GDM1 (cell line): ENCODE measurements at places on chromosomes 3 and 15.

GRCh38 chr3:151024339-151024738 lies 51.8 kb upstream of the CLRN1 start:
- DNase-seq, result no peak

- DNase-seq, result no peak
Observed at GRCh38 chr15:29087521-29088285, 181.9 kb downstream of the NSMCE3 start.

DNA sequence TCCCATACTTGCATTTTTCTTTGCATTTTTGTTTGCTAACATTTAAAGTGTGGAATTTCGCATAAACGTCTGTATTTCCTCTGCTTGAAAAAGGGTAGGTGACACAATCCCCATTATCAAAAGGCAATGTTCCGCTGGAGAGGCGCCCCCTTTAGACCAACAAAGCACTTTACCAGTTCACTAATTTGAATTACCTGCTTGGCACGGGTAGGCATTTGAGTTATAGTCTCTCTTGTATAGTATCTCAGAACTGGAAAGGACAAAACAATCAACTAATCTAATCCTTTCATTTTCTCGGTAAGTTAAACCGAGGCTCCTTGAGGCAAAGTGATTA lies 775 bp upstream of the CCDC39 start:
- DNase-seq, result no peak

- DNase-seq, result no peak
Observed at GRCh38 chr3:64111872-64112271, 88.6 kb upstream of the PSMD6 start.

- DNase-seq, result no peak
Observed at GRCh38 chr3:60289341-60290121, 961.7 kb downstream of the FHIT start.

DNA sequence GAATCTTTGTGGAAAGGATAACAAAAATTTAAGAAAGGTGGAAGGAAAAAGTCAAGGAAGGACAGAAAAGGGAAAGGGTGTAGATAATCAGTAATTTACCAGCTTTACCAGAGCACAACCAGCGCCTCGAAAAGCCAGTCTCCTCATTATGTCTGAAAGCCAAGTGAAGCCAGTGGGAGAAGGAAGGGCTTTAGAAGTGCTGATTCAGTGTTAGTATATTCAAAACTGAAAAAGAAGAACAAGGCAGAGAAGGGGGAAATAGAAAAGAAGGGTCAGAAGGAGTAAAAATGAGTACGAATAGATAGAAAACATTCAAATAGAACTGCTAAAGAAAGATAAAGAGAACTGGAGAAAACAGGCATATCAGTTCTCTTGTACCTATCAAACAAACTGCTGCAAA lies 4.1 kb downstream of the PBRM1 start:
- no peak for DNase-seq

- DNase-seq, result no peak
Observed at GRCh38 chr15:67578020-67578600, 35.6 kb downstream of the MAP2K5 start.

GRCh38 chr3:70550723-70551319 lies 238.4 kb upstream of the MDFIC2 start:
- peak; percentile 50 for DNase-seq

DNA sequence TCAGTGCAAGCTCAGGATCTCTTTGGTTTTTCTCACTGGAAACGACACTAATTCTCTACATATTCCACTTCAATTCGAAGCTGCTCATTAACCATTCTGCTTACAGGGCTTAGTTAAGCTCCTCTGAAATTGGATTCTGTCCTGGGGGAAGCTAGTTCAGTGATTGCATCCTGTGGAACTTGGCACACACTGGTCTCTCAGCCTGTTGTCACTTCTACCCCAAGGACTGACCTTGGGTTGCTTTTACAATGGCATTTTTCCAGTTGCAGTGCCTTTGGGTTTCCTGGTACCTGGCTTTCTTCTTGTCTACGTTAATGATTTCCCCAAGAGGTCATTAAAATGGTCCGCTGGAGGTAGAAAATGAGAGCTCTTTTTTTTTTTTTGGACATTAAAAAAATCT lies 33.3 kb upstream of the GABRB3 start:
- no peak for DNase-seq

DNA sequence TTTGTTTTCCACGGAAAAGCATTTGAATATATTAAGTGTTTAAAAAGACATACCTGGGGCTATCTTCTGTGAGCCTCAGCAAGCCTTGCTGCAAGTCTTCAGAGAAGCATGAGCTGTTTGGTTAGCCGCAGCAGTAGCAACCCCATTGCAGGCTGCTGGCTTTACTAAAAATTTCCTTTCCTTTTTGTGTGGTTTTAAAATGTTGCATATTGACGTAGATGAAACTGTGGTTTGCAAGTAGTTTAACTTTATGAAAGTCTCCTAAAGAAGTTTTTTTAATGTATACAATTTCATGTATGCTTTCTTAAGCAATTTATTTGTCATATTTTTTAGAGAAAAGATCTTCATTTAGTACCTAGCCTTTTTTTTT lies at the start of gene GPR171:
Gene GPR171, minus strand, starts transcription at position 166 of the 370 bp plus-strand sequence. CDS start 3,830 bp downstream, outside the sequence.
- no peak for DNase-seq

DNA sequence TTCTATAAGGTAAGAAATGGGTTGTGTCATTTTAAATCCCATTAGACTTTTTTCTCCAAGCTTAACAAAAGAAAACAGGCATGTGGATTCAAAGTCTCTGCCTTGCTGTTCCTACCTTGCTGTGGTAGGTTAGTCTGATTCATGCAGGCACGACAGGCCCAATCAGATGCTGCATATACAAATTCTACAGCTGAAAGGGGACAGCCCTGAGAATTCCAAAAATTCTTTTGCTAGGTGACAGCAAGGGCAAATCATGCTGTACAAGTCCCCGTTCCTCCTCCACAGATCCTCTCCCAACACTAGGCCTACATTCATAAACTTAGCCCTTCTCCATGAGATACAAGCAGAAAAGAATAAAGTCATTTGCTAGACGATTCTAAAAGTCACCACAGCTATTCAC lies 161.2 kb upstream of the THBS1 start:
- DNase-seq, result no peak

DNA sequence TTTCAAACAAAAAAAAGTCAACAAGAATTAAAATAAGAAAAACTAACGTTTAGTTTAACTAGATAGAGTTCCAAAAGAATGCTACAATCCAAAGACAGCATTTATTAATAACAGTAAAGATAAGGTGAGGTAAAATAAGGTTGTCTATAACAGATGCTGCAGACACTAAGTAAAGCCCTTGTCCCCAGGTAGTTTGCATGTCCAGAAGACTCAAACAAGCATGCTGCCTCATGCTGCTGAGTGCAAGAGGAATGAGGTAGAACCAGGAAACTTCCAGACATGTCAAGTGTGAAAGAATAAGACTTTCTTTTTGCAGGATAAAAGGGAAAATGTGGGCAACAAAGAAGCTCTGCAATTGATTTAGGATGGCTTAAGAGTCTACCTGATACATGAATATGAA lies 439.2 kb downstream of the PLOD2 start:
- no peak for DNase-seq

- DNase-seq, result no peak
Observed at GRCh38 chr15:82648257-82649103, 1.3 kb upstream of the CPEB1 start.

DNA sequence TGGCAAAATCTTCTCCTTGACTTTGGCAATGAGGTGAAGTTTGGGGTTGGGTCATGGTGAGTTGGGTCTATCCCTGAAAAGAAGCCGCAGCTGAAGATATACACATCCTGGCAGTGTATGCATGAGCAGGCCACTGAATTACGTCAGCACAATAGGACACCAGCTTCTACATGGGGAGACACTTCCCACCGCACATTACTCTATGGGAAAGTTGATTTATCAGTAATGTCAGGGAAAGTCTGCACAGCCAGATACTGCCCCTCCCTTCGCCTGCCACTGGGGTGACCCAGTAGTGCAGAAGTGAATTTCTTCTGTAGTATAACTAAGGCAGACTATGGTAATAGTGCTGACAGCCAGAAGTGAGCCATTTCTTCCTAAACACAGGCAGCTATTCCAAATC lies 245.0 kb downstream of the NTRK3 start:
- no peak for DNase-seq

- no peak for DNase-seq
Observed at GRCh38 chr3:107264888-107265287, 112.4 kb upstream of the CCDC54 start.

DNA sequence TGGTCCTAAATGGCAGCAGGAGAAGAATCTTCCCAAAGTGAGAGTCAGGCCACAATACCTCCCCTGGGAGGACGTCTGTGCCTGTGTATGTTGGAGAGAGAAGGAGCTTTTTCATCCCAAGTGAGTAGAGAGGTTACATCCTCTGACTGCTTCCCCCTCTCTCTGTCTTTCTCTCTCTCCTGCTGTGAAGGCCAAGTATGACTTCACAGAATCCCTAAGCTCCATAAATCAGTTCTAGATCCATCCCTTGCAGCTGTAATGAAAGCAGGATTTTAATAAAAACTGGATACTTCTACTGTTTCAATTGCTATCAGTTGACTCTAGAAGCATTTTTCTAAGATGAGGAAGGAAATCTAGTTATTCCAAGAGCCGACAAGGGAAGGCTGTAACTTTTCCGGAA lies 389.1 kb upstream of the PROK2 start:
- no peak for DNase-seq

DNA sequence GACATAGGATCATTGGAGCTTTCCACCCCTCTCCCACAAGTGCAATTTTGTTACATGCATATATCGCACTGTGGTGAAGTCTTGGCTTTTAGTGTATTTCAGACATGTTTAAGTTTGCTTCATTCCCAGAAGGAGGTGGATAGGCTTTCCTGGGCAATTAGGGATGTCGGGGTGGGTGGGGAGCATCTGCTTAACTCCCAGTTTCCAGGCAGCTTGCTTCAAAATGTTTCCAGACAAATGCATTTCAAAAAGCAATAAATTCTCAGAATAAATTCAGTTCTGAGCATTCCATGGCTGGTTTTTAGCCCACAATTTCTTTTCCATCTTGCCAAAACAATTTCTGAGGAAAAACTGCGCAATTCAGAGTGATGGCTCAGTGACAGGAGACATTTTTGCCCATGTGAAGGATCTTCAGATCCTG lies 227.7 kb upstream of the ZPLD1 start:
- DNase-seq, result no peak

- no peak for DNase-seq
Observed at GRCh38 chr3:158165730-158166129, 55.8 kb downstream of the RSRC1 start.

DNA sequence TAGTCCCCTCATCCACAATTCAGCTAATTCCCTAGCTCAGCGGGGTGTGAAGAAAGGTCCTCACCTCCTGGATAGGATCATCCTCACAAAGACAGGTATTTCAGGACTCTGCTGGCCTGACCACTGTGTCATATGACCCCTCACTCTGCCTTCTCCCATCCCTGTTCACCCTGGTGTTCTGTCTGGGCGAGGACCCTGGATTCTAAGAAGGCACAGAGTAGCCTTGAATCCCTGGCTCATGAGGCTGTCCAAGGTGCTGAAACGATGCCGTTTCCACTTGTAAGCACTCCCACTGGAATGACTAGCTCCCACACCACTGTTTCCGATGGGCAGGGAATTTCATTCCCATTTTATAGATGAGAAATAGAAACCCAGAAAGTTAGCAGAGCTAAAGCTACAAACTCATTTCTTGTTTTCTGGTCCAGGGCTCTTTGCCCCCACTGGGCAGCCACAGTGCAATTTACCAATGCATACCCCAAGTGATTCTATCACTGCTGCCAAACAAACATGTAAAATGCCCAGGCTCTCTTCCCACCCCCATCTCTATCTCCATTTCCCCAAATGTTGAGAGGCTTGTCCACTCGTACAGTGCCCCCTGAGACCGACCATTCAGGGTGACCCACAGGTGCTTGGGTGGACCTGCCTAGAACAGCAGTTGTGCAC lies 83.2 kb downstream of the RAB11A start:
- no peak for DNase-seq

- DNase-seq, result no peak
Observed at GRCh38 chr3:98690876-98691275, 72.3 kb upstream of the ST3GAL6 start.

- no peak for DNase-seq
Observed at GRCh38 chr15:93088200-93088980, 621 bp downstream of the RGMA start.

GRCh38 chr3:116614795-116615362 lies 94.7 kb upstream of the TUSC7 start:
- no peak for DNase-seq

DNA sequence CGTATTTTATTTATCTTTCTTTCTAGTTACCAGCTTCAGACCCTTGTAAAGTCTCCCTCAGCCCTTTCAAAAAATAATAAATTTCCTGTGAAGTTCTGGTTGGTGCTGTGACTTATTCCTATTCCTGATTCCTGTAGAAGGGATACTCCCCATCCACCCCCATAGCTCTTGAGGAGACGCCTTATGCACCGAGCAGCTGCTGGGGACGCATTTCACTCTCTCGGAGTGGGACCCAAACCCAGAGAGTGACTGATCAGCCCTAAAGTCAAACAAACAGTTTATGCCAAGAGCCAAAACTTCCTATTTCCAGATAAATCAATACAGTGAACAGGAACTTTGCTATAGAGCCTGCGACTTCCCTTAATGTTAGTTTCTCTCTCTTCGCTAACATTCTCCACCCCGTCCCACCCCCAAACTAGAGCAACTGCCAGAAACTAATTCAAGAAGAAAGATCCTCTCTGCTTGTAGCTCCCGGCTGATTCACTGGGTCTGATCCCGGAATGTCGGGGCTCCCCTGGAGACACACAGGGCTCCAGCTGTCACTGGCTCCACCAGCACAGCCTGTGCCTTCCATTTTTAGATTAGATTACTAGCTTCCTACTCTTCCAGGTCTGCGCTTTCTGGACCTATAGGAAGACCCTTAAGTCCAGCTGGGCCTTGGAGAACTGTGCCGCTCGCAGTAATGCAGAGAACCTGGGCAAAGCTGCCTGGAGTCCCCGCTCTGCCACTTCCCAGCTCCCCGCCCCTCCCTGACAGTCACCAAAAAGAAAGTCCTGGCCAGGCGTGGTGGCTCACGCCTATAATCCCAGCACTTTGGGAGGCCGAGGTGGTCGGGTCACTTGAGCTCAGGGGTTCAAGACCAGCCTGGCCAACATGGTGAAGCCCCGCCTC lies 45.2 kb downstream of the KLHL25 start:
- DNase-seq, result no peak

- no peak for DNase-seq
Observed at GRCh38 chr15:35014241-35014640, 26.2 kb upstream of the ZNF770 start.

DNA sequence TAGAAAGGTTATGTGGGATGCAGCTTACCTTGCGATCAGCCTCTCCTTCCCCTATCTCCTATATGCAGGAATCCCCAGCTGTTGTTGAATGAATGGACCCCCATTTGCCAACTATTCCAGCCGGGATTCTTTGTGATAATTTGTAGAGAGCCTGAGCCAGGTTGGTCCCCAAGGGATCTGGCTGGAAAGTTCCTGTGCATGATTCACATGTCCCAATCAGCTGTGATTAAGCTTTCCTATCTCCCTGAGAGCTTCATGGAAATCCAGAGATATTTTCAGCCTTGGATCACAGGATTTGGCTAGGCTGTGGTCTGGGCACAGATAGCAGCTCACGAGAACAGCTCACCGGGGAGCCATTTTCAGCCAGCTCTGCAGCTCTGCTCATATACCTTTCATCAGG lies 76.7 kb downstream of the ARNT2 start:
- no peak for DNase-seq

GRCh38 chr3:94967196-94967595 lies 904.3 kb downstream of the NSUN3 start:
- DNase-seq, result no peak
